ENCODE measurements at places on chromosomes 3 and 15.

- no peak for DNase-seq
Observed at GRCh38 chr15:78947506-78947905, 2.7 kb upstream of the CTSH start.

DNA sequence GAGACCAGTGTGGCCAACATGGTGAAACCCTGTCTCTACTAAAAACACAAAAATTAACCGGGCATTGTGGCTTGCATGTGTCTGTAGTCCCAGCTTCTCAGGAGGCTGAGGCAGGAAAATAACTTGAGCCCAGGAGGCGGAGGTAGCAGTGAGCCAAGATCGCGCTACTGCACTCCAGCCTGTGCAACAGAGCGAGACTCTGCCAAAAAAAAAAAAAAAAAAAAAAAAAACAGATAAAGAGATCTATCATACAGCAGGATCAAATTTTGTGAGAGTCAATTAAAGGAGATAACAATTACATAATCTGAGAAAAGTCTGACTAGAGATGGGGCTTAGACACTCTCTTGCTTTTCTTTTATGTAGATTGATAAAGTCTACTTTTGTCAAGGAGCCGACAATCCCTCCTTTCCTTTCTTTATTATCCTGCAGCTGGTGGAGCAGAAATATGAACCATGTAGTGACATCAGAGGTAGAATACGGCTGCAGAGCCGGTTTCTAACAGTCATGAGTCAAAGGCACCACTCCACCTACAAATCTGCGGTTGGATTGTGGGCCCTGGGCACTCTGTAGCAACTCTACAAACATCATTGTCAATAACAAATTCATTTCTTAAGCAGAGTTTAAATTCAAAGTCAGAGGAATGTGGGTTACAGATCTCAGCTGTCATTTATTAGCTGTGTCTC, 9.0 kb downstream of the C2CD4A start:
- DNase-seq = no peak

DNA sequence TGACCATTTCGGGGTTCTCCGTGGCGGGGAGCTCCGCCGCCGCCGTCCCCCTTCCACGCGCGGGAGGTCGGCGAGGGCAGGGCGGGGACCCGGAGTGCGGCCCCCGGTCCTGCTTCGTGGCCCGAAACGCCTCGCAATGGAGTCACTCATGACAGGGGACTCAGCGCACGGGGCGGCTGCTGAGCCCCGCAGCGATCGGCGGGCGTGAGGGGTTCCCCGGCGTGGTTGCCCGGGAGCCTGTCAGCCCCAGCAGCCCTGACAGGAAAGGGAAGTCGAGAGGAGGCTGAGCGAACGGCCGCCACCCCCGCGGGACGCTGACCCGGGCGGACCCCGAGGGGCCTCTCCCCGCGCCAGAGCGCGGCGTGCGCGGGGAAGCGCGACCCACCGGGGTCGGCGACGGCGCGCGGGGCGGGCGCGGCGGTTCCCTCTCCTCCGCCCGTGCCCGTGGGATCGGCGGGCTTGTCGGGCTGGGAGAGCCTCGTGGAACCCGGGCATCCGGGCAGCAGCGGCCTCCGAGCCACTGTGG, 564 bp upstream of the PIGZ start:
- peak; percentile 36 for DNase-seq

- no peak for DNase-seq
Observed at GRCh38 chr3:181521831-181522230, 189.9 kb upstream of the SOX2 start.

DNA sequence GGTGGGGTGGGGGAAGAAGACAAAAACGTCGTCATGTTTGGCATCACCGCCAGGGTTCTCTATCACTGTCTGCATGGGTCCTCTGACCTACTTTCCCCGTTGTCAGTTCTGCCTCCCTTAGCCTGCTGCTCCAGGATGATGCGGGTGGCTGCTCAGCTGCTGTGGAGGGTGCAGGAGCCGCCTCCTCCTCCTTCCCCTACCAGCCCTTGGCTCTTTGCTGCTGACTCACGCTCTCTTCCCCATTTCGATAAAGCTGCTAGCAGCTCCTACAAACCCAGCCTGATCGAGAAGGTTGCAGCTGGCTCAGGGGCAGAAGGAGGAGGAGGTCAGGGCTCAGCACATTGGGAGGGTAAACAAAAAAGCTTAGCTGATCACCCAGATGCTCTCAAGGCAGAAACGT, 49.5 kb upstream of the SEC13 start:
- no peak for DNase-seq

GRCh38 chr3:126540342-126540849, 16.4 kb downstream of the CHST13 start:
- DNase-seq = no peak

DNA sequence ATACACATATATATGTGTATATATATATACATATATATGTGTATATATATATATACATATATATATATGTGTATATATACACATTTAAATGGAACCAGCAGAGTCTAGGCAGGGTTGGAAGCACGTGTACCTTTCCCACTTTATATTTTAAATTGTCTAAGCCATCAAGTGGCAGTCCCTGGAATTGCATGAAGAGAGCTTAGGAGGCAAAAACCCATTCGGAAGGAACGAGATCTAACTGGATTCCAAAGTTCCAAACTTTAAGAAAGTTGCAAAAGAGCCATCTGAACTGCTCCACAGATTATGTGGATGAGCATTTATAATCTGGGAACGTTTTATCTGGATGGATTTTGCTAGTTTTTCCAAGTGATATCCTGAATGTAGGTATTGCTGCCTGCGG, 186.5 kb downstream of the FOXP1 start:
- no peak for DNase-seq

GRCh38 chr3:14836049-14836468, 17.3 kb downstream of the FGD5 start:
- no peak for DNase-seq

DNA sequence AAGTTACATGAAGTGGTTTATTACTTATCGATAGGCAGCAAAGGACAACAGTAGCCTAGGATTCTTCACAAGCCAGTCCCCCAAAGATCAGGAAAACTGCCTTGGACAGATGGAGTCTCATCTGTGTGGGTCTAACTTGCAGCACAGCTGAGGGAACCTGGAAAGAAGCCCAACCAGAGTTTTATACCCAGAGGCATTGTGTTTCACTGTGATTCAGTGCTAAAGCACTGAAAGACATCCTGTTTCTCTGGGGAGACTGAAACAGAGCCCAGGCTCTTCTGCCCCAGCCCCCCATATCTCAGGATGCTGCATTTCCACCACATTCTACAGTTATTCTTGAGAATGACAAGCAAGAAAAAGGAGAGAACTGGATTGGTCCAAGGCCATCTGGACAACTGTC, 48.2 kb upstream of the PYDC2 start:
- DNase-seq = no peak

GRCh38 chr3:157094751-157095480, 65.0 kb downstream of the CCNL1 start:
- no peak for DNase-seq

DNA sequence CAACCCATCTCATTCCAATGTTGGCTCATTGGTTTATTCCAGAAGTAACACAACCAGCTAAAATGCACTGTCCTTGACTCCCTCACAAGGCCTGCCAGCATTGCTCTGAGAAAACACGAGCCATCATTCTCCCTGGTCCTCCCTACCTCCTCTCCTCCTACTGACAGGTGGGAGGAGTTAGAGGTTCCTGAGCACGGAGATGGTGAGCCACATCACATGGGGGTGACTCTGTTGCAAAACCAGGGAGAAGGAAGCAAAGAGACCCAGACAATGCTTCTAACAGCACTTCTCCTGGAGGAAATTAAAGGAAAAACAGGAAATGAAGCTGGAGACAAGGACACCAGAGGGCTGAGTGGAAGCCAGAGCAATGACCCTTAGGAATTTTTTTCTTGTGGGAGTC, 667.4 kb downstream of the NTRK3 start:
- no peak for DNase-seq

- no peak for DNase-seq
Observed at GRCh38 chr15:67879440-67880129, 39.7 kb upstream of the RNU6-1 start.

GRCh38 chr3:123194552-123194951, 7.2 kb upstream of the SEC22A start:
- no peak for DNase-seq

DNA sequence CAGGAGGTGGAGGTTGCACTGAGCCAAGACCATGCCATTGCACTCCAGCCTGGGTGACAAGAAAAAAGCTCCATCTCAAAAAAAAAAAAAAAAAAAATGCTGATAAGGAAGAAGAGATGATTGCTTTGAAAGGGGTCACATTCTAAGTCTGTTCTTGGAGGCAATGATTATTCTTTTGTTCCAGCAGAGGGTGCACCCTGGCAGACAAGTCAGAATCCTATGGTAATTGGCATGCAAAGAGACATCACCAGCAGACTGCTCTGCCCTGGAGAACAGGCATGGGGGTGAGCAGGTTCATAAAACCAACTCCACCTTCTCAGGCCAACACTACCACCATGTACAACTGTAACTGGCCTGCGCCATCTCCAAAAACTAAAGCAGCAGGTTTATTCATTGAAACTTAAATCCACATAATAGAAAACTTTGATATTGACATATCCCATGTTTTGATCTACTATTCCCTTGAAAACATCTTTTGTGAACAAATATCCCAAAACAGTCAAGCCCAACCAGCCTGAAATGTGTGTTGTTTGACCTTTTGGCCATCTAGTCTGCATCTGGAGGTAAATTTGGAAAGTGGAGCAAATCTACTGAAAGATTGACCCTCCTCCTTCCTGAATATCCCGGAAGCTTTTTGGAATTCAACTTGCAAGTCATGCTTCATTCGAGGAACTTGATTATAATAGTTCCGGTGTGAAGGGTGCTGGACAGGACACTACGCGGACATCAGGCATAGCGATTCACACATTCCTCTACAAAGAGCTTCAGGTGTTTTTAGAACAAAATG, 100.3 kb downstream of the MECOM start:
- no peak for DNase-seq

GRCh38 chr3:106257172-106257571, 388.4 kb upstream of the CBLB start:
- no peak for DNase-seq

GRCh38 chr15:30984118-30984517, 7.3 kb downstream of the MTMR10 start:
- no peak for DNase-seq

- DNase-seq = no peak
Observed at GRCh38 chr15:97459771-97460170, 500.7 kb upstream of the ARRDC4 start.

All from stimulated activated CD4-positive, alpha-beta T cell treated with anti-CD3 and anti-CD28 coated beads, Interleukin-2, amount 100 ng/mL, for 48 hours (primary cell).